ENCODE measurements at places on chromosomes 1 and 21.

DNA sequence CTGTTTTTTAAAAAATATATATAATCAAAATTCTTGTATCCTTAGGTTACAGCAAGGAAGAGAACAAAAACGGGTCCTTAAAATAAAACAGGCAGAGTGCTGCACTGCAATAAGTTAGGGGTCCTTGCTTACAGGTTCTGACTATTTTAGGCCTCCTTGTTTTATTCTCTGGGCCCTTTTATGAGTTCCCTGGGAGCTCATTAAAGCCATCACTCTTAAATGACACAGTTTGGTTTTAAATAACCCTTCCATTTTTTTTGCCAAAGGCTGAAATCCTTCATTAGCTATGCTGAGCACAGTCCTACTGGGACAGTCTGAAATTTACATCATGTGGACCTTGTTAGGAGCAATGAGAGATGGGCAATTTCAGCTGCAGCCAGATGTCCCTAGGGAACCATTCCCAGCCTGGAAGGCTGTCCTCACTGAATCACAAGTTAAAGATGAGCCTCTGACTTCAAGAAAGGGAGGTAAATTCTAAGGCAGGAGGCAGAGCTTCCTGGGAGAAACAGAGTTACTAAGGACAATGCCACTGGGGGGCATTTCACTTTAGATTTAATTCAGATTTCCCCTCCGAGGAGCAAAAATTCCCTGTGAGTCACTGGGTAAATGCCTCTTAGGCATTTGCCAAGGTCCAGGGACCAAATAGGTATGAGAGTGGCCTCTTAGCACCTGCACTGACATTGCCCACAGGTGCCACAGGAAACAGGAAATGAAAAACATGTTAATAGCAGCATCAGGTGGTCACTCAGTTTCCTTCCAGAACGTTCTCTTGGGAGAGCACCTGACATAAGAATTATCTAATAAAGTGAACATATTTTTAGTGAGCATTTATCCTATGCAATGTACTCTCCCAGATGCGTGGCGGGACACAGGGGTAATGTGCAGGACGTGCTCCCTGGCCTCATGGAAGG lies 3.8 kb upstream of the MUL1 start:
- DNase-seq = no peak

DNA sequence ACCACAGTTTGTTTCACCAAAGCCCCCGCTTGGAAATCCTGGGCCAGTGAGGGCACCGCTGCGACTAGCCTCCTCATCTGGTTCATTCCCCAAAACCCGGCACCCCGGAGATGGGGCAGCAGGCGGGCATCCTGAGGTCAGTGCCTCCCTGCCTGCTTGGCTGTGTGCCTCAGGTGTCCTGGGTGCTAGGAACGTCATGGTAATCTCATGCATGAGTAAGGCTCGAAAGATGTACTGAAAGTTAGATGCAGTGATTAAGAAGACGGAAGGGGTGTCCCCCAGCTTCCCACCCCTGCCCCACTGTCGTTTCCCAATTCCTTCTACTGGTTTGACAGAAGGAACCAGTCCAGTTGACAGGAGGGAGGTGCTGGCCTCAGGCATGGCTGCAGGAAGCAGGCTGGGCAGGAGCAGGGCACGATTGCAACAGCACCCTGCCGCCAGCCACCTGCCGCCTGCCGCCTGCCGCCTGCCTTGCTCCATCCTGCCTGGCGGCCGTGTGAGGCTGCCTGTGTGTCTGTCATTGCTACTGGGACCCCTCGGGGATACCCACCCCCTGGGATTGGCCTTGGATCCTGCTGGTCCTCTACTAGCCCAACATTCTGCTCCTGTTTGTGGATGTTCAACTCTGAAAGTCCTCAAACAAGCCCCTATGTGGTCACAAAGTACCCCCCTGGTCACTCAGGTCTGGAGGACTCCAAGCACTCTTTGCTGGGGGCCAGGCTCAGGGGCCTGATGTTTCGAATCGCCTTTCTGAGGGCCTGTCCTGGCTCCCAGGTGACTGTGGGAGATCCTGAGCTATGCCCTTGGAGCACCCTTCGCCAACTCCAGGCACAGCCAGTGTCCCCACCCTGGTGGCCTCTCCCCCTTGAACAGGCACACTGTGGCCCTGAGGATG lies 73.0 kb upstream of the IFFO2 start:
- DNase-seq = no peak

DNA sequence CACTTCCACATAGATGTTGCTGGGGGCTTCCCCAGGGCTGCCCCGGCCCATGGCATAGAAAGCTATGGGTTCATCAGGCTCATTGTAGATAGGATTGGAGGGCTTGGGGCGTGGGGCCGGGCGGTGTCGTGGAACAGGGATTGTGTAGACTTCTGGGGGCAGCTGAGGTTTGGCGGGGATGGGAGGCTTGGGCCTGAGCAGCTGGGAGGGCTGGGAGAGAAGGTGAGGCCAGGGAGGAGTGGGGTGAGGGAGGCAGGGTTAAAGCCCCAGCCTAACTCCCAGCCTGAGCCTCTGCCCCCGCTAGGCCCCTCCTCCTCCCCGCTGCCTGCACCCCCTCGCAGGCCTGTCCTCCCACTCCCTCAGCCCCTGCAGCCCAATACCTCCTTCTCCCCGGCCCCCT lies 7.4 kb downstream of the SH2D2A start:
- no peak for DNase-seq

DNA sequence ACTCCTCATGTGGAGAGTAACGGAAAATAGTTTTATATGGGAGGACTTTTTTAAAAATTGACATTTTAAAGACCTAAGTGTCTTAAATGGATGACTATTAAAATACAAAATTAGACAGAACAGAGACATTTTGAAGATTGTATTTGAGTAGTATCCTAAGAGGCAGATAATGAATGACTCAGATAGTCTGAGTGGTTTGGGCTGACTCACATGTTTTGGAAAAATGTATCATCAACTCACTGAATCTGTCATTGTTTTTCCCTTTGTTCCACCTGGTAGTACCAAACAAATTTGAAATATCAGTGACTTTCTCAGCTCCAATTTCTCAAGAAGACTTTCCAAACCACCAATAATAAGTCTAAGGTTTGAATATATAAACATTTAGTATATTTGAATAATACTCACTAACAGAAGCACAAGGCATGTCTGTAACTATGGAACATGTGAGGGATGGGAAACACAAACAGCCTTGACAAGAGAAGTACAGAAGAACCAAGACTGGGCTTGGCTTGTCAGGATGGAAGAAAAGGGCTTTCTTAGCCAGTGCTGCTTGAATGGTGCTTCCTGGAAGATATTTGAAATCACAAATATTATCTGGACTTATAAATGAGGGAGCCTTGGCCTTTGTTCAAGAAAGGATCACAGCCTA lies 90.6 kb downstream of the SGIP1 start:
- DNase-seq = no peak

- DNase-seq = no peak
These were observed 101.1 kb upstream of the SOD1 start for GRCh38 chr21:31558189-31558961.

DNA sequence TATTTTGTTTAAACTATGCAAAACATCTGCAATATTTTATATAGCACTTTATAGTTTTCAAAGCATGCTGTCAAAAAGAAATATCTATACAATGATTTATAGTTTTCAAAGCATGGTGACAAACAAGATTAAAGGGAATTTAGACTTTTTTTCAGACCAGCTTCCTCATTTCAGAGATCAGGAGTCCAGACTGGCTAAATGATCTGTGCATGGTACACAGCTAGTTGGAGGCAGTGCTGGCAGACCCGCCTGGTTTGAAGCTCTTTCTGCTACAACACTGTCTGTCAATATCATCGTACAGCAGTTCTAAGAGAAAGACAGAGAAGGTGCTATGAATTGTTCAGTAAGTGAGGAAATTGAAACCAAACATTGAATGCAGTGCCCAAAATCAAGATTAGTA lies 479.0 kb downstream of the PTBP2 start:
- no peak for DNase-seq

- DNase-seq = no peak
These were observed 65.6 kb upstream of the ARHGAP29 start for GRCh38 chr1:94303005-94303404.
